ENCODE measurements at places on chromosomes 7 and 10. TPM values are rescaled to one million over a fixed set of nuclear protein-coding genes. Genes with fewer than 3 reads are reported as not detected.

CHN2 gene
- not detected for total RNA-seq

SH2B2 gene
- 2.1 TPM for total RNA-seq

PRSS1 gene
- not detected for total RNA-seq

PTPN20 gene
- total RNA-seq = not detected

JAKMIP3 gene
- 1.3 TPM for total RNA-seq

CRYGN gene
- 0.22 TPM for total RNA-seq

CALML5 gene
- total RNA-seq = not detected

DMTF1 gene
- 103 TPM for total RNA-seq

DUS4L gene
- 13.5 TPM for total RNA-seq

LLCFC1 gene
- total RNA-seq = not detected

MMRN2 gene
- total RNA-seq = not detected

LDB3 gene
- total RNA-seq = 0.10 TPM

PUS7 gene
- total RNA-seq = 50.7 TPM

ASZ1 gene
- total RNA-seq = not detected

PTPRZ1 gene
- total RNA-seq = not detected

FEZF1 gene
- total RNA-seq = not detected

OR6B1 gene
- total RNA-seq = not detected

TMEM176A gene
- not detected for total RNA-seq

FAM237B gene
- total RNA-seq = not detected

KCND2 gene
- total RNA-seq = not detected

PRXL2A gene
- total RNA-seq = 11.9 TPM

RELN gene
- not detected for total RNA-seq

NPY gene
- total RNA-seq = not detected

GTF2IRD2 gene
- total RNA-seq = 8.5 TPM

ZNF488 gene
- total RNA-seq = not detected

ZNF467 gene
- total RNA-seq = 0.10 TPM

TNKS2 gene
- 30.6 TPM for total RNA-seq

COL26A1 gene
- not detected for total RNA-seq

PTF1A gene
- not detected for total RNA-seq

OGDHL gene
- total RNA-seq = 2.8 TPM

RASSF4 gene
- total RNA-seq = 1.3 TPM

LBX1 gene
- not detected for total RNA-seq

SPDYE1 gene
- total RNA-seq = not detected

LIPK gene
- total RNA-seq = not detected

CSGALNACT2 gene
- 32.0 TPM for total RNA-seq

Data from activated T-helper 1 cell treated with anti-CD3 and anti-CD28 coated beads, Interleukin-12 subunit alpha, Interleukin-12 subunit beta, Interleukin-2, Interleukin-4 antibody, amounts not matched to agents 30 ng/mL and 10 ng/mL and 1 ng/mL, durations not matched to agents 14 hours and 24 hours and 36 hours (primary cell).